Stimulated activated CD4-positive, alpha-beta T cell treated with anti-CD3 and anti-CD28 coated beads, Interleukin-1b, Interleukin-23, amount 100 ng/mL, for 4 hours (primary cell): ENCODE measurements at places on chromosomes 4 and X.

DNA sequence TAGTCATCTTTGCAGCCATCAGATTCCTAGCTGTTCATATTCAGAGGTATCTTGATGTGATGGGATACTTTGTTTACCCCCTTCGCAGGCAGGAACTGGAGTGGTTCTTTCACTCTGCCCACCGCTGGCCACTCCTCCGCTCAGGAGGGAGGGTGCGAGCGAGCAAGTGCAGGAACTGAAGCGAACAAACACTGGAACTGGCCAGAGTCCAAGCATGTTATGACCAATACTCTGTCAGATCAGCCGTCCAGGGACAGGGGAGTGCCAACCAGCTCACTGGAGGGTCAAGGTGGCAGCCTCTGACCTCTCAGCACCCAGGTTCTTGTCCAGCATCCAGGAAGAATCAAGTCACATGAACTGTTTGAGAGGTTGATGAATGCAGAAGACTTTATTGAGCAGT lies 18.0 kb upstream of the MANBA start:
- no peak for DNase-seq

- DNase-seq, result no peak
Measured at GRCh38 chrX:2679534-2680485, 11.3 kb upstream of the CD99 start.

DNA sequence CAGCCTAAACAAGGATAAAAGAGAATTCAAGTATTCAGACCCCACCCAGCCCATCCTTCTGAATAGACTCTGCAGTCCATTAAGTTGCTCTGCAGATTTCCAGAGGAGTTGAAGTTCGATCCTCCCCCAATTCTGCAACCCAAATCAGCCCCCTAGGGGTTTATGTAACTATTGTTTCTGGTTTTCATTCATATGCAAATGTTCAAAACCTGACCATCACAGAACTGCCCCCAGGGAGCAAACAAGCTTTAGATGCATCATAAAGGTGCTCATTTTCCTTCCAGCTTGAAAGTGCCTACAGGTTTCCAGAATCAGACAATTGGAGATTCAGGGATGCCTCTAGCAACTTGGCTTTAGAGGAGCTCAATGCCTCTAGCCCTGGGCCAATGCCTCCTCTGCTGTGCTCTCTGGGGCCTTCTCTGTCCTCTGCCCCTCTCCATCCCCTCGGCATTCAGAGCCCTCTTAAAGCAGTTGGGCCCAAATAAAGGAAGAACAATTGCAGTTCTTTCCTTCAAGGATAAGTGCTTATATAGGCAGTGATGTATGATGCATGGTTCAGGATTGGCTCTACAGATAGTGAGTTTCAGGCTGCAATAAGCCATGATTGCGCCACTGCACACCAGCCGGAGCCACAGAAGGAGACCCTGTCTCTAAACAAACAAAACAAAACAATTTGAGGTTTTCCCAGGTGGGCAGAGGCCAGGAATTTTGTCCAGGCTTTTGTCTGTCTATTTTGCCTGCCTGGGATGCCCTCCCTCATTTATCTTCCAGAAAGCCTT lies 23.5 kb upstream of the SPINK2 start:
- no peak for DNase-seq

GRCh38 chrX:95055991-95056390 lies 1382.0 kb downstream of the FAM133A start:
- DNase-seq, result no peak

DNA sequence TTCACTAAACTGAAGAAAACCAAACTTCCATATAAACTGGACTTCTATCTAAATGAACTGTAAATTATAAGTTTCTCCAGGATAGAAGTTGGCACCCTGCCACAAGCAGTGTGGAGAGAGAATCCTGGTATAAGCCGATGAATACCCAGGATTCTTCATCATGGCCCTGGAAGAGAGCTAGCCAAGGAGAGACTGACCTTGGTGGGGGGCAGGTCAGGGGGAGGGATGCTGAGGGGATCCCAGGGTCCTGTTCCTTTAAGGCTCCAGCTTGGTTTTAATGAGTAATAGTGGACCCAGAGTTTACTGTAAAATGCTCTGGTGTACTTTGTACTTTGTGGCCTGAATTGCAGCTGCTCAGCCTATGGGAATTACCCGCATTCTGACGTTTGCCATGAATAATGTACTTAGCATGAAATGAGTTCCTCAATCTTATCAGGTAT lies 16.9 kb downstream of the RASSF6 start:
- no peak for DNase-seq

GRCh38 chrX:48761674-48762471 lies at the start of gene GLOD5:
Gene GLOD5, plus strand, starts transcription at chrX:48761747. Its CDS starts 44 bp downstream, at chrX:48761791.
- no peak for DNase-seq

DNA sequence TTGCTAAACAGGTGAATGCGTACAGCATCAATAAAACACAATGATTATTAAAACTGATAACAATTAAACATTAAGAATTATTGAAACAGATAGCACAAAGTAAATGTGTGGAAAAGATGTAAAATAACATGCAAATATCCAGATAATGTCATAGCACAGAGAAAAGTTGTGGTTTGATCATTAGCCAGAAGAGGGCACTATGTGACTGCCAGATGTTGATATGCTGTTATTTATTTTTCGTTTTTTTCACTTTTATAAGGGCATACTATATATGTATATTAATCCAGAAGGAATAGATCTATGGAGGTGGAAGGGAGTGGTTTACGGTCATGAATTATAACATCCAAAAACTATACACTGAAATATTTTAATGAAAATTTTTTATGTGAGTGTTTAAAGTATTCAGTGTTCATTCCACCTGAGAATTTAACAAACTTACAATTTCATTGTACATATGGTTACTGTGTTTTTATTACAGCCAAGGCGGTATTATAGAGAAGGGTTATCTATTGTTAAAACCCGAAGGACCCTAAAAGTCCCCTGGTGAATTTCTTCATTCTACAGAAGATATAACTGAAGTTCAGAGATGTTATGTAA lies 211.9 kb upstream of the UGT8 start:
- DNase-seq, result no peak

DNA sequence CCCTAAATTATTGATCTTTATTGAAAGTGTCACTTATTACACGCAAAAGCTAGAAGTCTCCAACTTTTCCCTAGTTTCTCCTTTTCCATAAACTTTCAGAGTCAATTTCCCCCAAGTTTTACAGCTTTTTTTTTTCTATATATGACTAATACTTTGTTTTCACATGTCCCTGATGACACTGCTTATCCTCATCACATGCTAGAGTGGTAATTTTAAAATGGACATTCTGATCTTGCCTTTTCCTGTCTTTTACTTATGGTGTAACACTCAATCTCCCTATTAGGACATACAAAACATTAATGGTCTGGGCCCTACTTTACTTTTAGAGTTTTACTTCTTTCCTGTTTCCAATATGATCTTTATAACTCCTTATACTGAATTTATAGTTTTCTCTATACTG lies 112.6 kb downstream of the ANK2 start:
- DNase-seq, result no peak

- no peak for DNase-seq
Measured at GRCh38 chr4:173264684-173265185, 69.4 kb downstream of the HMGB2 start.

DNA sequence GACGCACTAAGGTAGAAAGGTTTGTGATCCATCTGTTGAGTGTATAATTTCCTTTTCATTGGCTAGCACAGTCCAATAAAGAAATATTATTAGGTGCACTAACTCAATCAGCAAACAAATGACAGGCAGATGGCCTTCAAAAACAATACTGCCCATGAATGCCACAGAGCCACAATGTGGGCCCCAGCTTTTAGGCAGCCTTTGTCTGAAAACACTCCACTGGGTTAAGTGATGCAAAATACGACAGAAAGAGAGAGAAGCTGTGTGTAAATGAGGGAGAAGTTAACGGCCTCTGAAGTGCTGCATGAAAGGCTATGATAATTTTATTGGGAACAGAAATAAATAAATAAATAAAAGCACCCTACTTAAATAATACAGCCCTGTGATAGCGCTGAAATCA lies 274.6 kb downstream of the NKX6-1 start:
- DNase-seq, result no peak

- no peak for DNase-seq
Measured at GRCh38 chrX:71081330-71082123, 13.4 kb upstream of the SNX12 start.

DNA sequence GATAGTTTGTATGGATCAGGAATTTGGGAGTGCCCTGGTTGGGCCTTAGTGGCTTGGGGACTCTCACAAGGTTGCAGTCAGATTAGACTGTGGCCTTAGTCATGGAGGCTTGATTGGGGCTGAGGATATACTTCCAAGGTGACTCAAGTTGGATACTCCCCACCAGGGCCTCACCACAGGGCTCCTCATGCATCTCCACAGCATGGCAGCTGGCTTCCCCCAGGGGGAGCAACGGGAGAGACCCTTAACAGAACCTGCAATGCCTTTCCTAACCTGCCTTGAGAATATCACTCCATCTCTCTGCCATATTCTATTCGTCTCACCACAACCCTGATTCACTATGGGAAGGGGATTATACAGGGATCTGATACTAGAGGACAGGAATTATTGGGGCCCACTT lies 161.9 kb downstream of the RELL1 start:
- DNase-seq, result no peak
